ENCODE measurements at places on chromosomes 3 and 15.

- no peak for DNase-seq
These were observed 46.2 kb upstream of the AKAP13 start for GRCh38 chr15:85334241-85334640.

DNA sequence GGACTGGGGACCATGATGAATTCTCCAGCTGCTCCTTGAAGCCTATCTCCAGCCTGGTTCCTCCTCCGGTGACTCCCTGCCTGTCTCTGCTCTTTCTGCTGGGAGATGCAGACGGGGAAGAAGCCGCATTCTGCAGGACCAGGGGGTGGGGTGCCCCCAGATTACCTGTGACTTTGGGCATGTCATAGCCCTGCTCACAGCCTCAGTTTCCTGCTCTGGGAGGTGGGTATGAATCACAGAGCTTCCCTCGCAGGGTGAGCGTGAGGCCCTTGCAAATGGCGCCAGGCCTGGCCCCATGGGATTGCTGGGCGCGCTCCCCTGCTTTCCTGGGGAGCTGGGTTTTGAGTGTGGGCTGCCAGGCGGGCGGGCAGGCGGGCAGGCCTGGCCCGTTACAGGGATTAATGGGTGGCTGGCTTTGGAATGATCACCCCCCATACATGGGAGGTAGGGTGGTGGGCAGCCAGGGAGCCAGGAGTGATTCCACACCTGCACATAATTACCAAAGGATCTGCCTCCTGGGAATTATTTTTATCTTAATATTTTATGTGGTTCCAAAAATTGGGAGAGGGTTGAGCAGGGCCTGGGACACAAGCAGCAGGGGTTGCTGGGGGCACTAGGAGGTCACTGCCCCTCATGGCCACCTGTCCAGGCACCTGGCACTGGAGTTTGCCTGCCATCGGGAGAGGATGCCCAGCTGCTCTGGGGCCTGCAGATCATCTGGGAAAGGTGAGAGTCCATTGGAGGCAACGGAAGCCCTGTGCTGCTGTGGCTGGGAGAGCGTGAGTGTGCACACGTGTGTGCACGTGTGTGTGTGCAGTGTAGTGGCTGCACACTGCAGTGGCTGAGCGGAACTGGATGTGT is 106.8 kb downstream of the WNT7A start:
- DNase-seq = no peak

- no peak for DNase-seq
These were observed 320.9 kb upstream of the ONECUT1 start for GRCh38 chr15:53110999-53111398.

- no peak for DNase-seq
These were observed 836.3 kb downstream of the SQOR start for GRCh38 chr15:46471096-46471495.

GRCh38 chr15:101042320-101042719 is 123.2 kb downstream of the LRRK1 start:
- DNase-seq = no peak

DNA sequence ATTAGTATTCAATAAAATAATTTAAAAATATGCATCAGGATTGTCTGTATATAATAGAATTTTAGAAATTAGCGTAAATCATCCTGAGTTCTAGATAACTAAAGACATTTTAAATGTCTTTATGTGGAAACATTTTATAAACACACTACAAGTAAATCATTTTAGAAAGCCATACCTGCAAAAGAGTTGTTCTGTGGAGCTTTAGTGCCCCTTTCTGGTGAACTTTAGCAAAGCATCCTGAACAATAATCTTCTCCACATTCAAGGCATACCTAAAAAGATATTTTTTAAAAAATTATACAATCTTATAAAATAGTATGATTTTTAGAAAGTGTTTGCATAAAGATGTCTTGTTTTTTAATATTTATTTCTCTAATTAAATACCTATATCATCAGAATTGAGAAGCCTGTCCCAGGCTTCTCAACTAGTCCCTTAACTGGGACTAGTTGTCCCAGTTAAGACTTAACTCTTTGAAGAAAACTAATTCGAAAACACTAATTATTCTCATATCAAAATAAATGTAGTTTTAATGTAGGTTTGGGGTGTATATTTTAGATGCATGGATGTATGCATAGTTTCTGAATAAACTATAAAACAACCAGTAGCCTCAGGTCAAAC is 29.7 kb downstream of the ZBBX start:
- peak; percentile 20 for DNase-seq

DNA sequence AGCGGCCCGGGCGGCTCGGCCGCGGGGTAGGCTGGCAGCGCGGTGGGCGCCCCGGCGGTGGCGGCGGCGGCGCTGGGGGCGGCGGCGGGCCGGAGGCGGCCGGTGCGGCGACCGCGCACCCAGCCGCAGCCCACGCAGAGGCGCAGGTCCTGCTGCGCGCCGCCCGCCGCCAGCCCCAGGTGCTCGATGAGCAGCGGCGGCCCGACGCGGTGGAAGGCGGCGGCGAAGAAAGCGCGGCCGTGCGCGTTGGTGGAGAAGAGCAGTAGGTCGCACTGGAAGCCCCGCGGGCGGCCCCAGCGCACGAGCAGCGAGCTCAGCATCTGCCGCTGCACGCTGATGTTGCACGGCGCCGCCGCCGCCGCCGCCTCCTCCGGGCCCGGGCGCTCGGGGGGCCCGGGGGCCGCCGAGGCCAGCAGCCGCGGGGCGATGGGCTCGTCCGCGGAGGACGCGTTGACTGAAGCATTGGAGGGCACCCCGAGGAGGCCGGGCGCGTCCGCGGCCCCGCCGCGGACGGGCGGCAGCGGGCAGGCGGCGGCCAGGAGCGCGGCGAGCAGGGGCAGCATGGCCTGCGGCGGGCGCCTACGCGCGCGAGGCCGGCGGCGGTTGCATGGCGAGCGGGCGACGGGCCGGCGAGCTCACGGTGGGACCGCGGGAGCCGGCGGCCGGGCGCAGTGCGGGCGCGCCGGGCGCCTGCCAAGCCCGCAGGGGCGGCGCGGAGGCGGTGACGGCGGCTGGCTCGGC is 452 bp downstream of the TMEM158 start:
- no peak for DNase-seq

DNA sequence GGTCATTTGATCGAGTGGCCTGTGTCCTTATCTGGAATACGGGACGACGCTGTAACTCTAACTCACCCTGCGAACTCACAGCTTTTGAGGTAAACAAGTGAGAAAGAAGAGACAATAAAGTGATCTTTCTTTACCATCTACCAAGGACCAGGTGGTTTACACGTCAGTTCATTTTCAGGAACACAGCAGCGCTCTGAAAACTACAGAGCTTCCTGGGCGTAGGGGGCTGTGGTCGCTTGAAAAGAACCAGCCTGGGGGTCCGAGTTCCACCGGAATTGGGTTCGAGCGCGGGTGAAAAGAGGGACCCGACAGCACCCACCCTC is 357 bp downstream of the KIAA1143 start:
- DNase-seq = no peak

GRCh38 chr3:123350971-123351370 is 97.9 kb downstream of the ADCY5 start:
- no peak for DNase-seq

GRCh38 chr15:81255958-81256320 is 59.3 kb downstream of the IL16 start:
- DNase-seq = no peak

GRCh38 chr15:23599053-23599452 is 33.6 kb downstream of the MKRN3 start:
- DNase-seq = no peak

DNA sequence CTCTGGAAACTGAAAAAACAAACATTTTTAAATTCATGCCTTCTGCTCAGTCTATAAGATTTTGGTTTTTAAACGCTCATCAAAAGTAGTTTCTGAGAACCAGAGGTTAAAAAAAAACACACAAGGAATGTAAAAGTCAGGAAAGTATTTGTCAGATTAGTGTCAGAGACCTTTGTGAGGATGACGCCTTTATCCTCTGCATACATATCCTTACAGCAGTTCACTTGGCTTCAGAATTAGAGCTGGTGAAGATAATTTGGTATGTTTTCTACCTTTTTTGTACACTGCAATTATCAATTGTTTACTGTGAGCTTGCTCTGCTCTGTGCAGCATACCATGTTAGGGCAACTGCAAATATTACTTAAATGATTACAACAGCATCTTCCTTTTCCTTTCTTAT is 8.3 kb downstream of the PRTG start:
- DNase-seq = no peak

DNA sequence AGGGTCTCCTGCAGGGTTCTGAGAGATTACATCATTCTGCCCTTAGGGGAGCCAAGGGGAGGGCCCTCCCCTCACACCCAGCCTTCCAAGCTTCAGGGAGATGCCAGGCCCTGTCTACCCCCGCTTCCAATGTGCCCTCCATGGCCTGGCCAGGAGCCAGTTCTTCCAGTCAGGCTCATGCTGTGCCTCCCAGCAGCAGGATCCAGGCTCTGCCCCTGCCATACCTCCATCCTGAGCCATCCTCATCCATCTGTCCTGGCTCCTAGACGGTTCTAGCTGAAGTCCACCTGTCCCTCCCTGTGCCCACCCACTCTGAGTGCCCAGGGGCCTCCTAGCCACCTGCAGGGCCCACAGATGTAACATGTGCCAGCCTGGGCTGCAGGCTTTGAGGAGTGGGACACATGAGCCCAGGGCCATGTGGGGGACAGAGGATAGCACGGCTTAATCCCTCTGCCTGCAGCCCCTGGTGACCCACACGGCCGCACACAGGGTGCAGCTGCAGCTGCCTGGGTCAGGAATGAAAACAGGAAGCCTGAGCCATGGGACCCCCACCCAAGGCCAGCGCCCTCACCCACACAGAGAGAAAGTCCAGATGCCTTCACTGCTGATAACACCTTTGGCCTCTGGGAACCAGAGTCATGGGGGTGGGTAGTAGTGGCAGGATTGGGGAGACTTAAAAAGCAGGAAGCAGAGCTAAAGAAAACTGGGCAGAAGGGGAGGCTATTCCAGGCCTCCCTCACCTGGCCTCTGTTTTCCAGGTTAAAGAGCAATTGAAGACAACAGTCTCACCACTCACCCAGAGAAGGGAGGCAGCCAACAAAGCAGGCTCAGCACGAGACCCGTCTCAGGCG is 11.8 kb downstream of the PLCD1 start:
- no peak for DNase-seq

GRCh38 chr3:177764377-177764912 is 567.2 kb upstream of the TBL1XR1 start:
- DNase-seq = no peak

- peak; percentile 79 for DNase-seq
These were observed 995 bp upstream of the LRRK1 start for GRCh38 chr15:100918034-100918689.

DNA sequence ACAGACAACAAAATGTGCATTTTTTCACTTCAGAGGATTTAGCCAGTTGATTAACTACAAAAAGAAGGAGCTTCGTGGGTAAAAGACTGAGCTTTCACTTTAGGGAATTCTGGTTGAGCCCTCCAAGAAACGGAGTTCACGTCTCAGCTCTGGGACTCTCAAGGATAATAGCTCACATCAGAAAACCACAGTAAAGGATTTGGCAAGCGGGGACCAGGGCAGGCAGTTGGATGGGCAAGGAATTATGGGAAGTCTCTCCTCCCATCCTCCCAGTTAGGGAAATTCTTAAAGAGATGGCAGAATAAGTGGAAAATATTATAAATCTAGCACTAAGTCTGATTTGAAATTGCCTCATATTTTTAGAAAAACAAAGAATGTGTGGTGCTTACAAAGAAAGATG is 188.3 kb upstream of the EOMES start:
- DNase-seq = no peak

GRCh38 chr3:66138336-66139313 is 82.2 kb upstream of the SLC25A26 start:
- DNase-seq = peak; percentile 47

GRCh38 chr3:10185804-10186762 is 21.4 kb downstream of the IRAK2 start:
- DNase-seq = no peak

DNA sequence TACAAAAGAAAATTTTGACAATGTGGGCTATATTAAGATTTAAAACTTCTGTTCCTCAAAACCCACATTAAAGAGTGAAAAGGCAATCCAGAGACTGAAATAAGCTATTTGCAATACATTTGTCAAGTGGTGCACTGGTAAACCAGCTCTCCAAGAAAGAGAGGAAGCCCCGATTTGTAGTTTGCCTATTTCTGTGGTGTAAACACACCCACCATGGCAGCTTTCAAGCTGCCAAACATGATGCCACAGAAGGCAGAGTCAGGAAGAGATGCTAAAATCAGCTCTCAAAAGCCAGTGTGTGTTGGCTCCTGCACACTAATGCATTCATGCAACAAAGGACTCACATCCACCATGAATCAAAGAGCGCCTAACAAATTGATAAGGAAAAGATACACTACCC is 17.5 kb downstream of the RFTN1 start:
- DNase-seq = no peak

GRCh38 chr3:112629425-112629824 is 11.5 kb downstream of the CCDC80 start:
- peak; percentile 32 for DNase-seq

GRCh38 chr3:96991800-96992365 is 177.5 kb downstream of the EPHA6 start:
- DNase-seq = no peak

DNA sequence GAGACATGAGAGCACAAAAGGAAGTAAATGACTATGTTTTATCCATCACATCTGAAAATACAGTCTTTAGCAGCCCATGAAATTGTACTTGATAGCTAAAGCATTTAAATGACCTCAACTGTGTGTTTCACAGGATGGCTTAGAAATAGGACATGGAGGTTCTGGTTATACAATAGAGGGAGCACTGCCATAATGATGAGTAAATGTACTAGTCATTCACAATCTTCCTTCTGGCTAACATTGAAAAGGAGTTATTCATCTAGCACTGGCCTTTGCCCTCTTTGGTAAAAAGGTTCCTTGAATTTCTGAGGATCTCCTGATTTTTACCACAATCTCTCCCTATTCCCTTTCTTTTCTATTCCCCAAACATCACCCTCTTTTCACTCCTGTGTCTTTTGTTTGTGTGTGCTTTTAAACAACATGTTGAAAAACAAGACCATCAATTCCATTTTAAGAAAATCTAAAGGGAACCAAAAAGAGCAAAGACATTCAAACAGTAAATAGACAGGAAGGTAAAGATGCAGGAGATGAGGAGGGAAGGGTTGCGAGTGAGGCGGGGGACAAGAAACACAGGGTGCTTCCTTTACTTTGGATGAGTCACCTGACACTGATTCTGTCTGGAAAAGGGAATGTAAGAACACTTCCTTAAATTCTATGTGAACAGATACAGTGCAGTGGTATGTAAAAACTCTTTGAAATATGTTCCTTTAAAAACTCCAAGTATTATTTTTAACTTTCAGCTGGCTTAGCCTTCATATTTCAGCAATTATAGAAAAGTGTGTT is 619.0 kb downstream of the MECOM start:
- no peak for DNase-seq

DNA sequence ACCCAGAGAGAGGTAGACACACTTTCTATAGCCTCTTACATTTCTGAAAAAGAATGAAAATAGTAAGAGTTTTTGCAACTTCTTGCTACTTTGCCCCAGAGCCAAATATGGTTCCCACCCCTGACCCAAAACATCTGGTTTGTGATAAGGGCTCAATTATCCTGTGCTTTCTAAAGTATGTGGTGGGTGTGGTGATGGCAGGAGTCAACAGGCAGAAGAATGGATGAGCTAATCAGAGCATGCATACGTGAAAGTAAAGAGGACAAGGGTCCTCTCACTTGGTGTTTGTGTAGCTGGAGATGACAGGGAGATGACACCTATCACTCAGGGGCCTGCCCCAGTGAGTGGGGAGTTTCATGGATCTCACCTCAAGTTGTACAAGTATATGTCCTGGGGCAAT is 19.1 kb downstream of the KBTBD8 start:
- DNase-seq = no peak

All from hematopoietic multipotent progenitor cell (in vitro differentiated cells).